Activated naive CD4-positive, alpha-beta T cell treated with anti-CD3 and anti-CD28 coated beads, Interleukin-2, amount 50 U/mL, for 72 hours (primary cell): ENCODE measurements at places on chromosomes 1 and 21. TPM values are rescaled to one million over a fixed set of nuclear protein-coding genes. Genes with fewer than 3 reads are reported as not detected.
A peak's percentile ranks its signal among the peaks of the same experiment; 100 is the strongest.

DNA sequence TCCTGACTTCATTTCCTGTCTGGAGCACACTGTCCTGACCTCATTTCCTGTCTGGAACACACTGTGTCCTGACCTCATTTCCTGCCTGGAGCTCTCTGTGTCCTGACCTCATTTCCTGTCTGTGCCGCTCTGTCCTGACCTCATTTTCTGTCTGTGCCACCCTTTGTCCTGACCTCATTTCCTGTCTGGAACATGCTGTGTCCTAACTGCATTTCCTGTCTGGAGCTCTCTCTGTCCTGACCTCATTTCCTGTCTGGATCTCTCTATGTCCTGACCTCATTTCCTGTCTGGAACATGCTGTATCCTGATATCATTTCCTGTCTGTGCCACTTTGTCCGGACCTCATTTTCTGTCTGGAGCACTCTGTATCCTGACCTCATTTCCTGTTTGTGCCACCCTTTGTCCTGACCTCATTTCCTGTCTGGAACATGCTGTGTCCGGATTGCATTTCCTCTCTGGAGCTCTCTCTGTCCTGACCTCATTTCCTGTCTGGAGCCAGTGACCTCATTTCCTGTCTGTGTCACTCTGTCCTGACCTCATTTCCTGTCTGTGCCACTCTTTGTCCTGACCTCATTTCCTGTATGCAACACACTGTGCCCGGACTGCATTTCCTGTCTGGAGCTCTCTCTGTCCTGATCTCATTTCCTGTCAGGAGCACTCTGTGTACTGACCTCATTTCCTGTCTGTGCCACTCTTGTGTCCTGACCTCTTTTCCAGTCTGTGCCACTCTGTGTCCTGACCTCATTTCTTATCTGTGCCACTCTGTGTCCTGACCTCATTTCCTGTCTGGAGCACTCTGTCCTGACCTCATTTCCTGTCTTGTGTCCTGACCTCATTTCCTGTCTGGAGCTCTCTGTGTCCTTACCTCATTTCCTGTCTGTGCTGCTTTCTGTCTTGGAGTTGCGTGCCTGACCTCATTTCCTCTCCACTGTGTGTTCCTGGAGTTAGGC lies 27.6 kb downstream of the SKI start:
- DNase-seq = peak; percentile 62

DNA sequence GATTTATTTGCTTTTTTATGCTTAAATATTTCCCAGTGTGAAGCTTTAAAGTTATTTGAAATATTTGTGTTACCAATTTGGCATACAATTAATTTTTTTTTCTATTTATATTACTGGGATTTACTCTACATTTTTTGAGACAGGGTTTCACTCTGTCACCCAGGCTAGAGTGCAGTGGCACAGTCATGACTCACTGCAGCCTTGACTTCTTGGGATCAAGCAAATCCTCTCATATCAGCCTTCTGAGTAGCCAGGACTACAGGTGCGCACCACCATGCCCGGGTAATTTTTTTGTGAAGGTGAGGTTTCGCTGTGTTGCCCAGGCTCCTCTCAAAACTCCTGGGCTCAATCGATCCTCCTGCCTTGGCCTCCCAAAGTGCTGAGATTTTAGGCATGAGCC lies 39.5 kb downstream of the BACH1 start:
- no peak for DNase-seq

- no peak for DNase-seq
Observed at GRCh38 chr1:19644395-19644680, 227 bp downstream of the NBL1 start.

DNA sequence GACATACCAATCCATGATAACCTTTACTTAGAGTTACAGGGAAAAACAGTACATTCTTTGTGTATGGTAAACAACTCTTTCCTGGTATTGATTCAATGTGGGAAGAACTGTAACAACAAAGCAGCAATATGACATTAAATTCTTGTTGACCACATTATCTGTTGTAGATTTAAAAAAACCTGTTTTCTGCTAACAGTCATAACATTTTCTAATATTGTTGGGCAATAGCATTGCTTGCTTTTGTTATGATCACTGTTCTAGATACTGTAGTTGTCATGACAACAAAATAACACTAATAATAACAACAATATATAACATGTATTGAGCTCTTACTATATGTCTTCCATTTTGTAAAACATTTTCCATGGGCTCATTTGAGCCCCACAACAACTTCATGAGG lies 54.2 kb downstream of the PDE4B start:
- DNase-seq = no peak

DNA sequence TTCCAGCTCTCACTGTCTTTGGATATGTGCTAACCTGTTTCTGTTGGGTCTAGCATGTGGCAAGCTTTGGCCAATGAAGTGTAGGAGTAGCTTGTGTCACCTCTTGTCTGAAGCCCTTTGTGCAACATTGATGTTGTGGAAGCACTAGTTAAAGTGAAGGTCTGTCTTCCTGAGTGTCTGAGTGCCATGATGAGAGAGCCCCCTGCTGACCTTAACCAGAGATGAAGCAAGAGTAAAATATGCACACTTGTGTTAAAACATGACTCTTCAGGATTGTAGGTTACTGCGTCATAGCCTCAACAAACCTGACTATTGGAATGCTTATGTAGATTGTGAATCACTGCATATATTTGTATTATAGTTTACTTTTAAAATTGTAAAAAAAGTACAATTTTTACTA lies 103.7 kb downstream of the NCAM2 start:
- DNase-seq = no peak

DNA sequence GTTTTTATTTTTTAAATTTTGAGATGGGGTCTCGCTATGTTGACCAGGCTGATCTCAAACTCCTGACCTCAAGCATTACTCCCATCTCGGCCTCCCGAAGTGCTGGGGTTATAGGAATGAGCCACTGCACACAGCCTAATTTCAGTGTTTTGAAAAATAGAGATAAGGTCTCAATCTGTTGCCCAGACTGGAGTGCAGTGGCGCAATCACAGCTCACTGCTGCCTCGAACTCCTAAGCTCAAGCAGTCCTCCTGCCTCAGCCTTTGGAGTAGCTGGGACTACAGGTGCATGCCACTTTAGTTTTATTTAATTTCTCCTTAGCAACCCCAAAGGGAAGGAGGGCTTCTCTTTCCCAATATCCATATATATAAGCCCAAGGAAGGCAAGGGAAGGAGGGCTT lies 63.7 kb upstream of the LPGAT1 start:
- no peak for DNase-seq

DNA sequence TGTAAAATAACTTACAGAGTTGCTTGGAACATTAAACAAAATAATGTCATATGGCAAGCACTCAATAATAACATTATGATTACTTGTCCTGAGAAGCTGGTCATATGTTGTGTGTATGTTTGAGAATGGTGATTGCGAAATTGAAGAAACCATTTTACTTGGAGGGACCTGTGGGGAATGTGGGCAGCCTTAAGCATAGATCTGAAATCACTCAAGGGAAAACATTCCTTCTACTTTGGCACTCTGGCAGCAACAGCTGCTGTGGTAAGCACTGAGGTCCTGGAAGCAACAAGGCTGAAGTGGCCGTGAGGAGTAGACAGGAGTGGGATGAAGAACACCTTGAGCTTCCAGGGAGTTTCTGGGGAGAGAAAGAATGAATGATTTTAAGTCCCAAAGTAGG lies 165.4 kb upstream of the ADAMTS5 start:
- DNase-seq = no peak

DNA sequence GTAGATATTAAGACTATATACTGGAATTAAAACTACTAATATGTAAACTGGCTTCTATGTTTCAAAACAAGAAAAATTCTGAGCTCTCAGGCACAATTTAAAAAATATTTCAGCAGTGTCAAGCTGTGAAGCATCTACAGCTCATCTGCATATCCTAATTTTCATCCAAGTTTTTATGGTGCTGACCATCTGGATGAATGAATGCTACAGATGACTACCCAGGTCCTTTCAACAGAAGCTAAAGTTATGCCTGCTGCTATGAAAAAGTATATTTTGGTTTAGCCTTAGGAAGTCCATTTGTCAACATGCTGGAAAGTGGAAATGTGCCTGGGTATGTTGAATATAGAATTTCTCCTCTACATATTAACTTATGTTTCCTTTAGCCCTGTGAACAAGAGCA lies 206.9 kb downstream of the NEGR1 start:
- no peak for DNase-seq

DNA sequence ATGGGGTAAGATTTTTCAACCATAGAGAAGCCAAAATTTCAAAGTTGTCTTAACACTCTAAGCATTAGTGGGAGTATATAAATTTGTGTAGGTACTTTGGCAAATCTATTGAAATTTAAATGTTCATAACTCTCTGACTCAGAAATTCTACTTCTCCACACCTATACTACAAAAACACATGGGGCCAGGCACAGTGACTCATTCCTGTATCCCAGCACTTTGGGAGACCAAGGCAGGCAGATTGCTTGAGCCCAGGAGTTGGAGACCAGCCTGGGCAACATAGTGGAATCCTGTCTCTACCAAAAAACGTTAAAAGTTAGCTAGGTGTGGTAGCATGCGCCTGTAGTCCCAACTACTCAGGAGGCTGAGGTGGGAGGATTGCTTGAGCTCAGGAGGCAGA lies 41.3 kb upstream of the RAVER2 start:
- no peak for DNase-seq

GRCh38 chr1:236342403-236343245 lies 51.5 kb upstream of the EDARADD start:
- DNase-seq = no peak

- no peak for DNase-seq
Observed at GRCh38 chr21:34715518-34715917, 46.7 kb downstream of the CLIC6 start.

GRCh38 chr1:115594600-115594999 lies 47.2 kb upstream of the VANGL1 start:
- DNase-seq = no peak

DNA sequence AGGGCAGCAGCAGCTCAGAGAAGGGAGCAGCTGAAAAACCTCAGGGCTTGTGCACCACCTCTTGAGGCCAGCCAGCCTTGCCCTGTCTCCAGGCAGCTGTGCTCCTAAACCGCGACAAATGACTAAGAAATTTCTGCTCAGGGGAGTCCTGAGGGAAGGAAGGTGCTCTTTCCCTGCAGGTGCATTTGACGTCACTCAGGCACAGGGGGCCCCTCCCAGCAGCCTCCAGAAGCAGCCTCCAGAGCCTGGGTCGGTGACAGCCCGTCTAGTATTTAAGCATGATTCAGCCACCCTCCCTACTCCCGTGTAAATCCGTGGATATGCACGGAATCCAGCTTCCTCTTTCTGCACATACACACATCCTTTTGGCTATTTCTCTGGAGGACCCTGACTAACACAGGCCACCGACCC lies 560.5 kb downstream of the KIF26B start:
- no peak for DNase-seq

GRCh38 chr1:153350321-153350957 lies 1.8 kb upstream of the PGLYRP4 start:
- no peak for DNase-seq

GRCh38 chr1:234452406-234452965 lies 26.5 kb downstream of the TARBP1 start:
- DNase-seq = no peak

DNA sequence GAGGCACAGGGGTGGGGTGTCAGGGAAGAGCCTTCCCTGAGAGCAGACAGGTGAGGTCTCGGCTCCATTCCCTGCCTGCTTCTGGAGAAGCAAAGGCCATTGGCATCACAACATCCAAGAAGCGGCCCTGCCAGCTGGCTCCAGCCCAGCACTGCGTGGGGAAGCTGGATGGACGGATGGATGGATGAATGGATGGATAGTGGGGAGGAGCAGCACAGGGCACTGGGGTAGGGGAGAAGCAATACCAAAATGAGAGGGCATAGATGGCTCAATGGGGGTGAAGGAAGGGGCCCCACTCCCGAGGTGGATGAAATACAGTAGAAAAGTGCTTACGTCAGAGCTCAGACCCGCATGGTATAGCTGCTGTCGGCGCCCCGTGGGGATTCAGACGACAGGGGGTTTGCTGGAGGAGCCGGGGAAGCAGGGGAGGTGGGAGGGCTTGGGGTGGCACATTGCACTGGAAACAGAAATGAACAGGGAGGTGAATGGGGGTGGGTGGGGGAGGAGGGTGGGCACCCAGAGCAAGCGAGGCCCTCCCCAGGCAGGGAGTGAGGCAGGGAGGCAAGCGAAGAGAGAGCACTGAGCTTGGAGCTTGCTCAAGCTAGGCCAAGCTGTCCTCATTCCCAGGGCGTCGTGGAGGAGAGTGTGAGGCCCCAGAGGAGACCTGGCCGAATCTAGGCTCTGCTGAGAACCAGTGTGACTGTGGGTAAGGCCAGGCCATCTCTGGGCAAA lies 9.5 kb upstream of the GOLT1A start:
- no peak for DNase-seq

DNA sequence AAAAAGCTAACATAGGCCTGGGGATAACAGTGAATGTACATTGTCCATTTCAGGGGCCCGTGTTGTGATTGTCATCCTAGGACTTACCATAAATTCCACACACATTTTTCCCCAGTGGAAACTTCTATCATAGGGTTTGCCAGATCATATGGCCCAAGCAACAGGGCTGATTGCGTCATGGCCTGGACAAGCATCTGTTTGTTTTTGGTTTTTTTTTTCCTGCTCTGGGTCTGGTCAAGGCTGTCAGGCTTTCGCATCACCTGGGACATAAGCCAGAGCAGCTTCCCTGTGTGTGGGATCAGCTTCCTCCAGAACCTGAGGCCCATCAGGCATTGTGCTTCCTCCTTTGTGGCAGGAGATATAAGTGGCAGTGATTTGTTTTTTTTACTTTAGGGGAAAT lies 598.5 kb upstream of the USP24 start:
- DNase-seq = no peak

- no peak for DNase-seq
Observed at GRCh38 chr21:28333578-28334075, 659.0 kb downstream of the LTN1 start.

DNA sequence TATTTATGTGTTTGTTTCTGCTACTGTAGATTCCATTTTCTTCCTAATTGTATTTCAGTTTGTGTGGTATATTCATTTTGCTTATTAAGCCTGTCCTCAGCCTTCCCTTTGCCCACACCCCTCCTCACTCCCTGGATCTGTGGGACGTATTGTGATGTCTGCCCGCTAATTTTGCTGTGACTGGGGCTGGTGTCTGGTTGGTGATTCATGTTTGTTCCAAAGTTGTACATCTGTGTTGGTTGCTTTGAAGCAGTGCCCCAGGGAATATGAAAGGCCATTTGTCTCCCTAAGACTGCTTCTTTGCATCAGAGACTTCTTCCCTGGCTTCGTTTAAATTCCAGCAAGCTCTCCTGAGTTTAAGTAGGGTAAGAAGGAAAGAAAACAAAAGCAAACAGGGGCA lies 289.5 kb upstream of the SGIP1 start:
- DNase-seq = no peak

DNA sequence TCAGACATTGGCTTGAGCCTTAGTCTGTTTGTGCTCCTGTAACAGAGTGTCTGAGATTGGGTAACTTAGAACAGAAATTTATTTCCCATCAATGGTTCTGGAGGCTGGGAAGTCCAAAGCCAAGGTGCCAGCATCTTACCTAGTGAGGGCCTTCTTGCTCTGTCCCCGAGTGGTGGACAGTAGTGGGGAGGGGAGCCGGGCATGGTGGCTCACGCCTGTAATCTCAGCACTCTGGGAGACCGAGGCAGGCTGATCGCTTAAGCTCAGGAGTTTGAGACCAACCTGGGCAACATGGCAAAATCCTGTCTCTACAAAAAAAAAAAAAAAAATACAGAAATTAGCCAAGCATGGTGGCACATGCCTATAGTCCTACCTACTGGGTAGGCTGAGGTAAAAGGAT lies 336.5 kb upstream of the VAMP3 start:
- no peak for DNase-seq

VAV3 gene
- total RNA-seq = 1.8 TPM

NTRK1 gene
- total RNA-seq = 7.2 TPM

SLC16A4 gene
- 0.45 TPM for total RNA-seq

GPR37L1 gene
- not detected for total RNA-seq

LCE6A gene
- total RNA-seq = not detected

GBP1 gene
- total RNA-seq = 51.3 TPM

SH2D5 gene
- 0.66 TPM for total RNA-seq

TINAGL1 gene
- not detected for total RNA-seq

SLC2A5 gene
- not detected for total RNA-seq
